ENCODE measurements at places on chromosomes 3 and 15.
A peak's percentile ranks its signal among the peaks of the same experiment; 100 is the strongest.

DNA sequence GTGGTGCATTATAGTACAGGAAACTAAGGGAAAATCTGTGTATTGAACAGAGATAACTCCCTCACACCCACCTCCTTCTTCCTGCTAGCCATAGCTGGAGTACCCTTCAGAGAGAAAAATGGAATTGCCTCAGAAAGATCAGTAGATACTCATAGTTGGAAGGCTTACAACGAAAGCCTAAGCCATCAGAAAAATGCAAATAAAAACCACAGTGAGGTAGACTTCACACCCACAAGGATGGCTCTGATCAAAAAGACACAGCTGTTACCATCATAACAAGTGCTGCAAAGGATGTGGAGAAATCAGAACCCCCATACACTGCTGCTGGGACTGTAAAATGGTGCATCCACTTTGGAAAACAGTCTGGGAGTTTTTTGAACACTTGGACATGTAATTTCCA is 7.4 kb upstream of the DLG1 start:
- no peak for DNase-seq

- no peak for DNase-seq
Observed at GRCh38 chr3:14885307-14885706, 62.1 kb upstream of the NR2C2 start.

DNA sequence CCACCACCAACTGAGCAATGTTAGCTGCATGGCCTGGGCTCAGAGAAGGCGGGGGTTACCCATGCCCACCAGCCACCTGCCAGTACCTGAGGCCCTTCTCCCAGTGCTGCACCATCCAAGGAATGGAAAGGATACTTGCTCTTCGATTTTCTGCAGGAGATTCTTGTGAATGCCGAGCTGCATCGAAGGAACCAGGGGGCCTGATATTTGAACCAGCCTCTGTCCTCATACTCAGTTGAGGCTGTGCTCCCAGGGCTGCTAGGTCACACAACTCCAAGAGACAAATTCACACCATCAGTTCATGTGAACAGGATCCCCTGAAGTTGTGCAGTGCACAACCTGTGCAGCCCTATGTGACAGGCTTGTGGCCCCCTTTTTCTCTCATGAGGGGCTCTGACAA is 18.0 kb downstream of the PLA2G4F start:
- no peak for DNase-seq

- no peak for DNase-seq
Observed at GRCh38 chr15:38696109-38696727, 131.6 kb upstream of the RASGRP1 start.

- DNase-seq = peak; percentile 44
Observed at GRCh38 chr3:48423241-48423882, 6.5 kb downstream of the PLXNB1 start.

DNA sequence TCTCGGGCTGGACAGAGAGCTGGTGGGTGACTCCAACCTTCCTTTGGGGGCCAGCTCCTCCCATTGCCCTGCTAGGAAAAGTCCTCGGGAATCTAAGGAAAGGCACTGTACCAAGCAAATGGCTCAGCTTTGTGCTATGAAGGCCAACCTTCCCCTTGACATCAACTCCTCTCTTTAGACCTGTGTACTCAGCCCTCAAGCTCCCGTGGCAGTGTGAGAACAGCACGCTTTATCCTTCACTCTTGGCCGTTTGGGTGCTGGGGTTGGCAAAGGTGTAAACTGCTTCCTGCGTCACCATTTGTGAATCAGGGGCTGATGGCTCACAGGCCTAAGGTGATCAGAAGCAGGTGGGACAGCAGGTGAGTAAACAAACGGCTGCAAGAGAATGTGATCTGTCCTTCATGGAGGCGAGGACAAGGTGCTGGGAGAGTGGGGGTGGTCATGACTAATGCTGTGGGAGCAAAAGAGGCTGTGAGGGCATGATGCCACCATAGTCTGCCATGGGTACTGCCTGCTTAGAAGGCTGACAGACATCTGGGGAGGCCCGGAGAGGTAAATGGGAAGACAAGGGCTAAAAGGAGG is 165.2 kb upstream of the TPM1 start:
- no peak for DNase-seq
